Stimulated activated CD8-positive, alpha-beta memory T cell treated with anti-CD3 and anti-CD28 coated beads, Interleukin-4, amount 100 ng/mL, for 1 hour (primary cell): ENCODE measurements at places on chromosomes 7 and 10.

GRCh38 chr10:63114031-63114814, 18.9 kb upstream of the NRBF2 start:
- no peak for DNase-seq

- DNase-seq, result no peak
These were observed 3.3 kb downstream of the SKAP2 start for GRCh38 chr7:26861050-26861449.

GRCh38 chr10:106900016-106900652, 264.4 kb downstream of the SORCS1 start:
- no peak for DNase-seq

DNA sequence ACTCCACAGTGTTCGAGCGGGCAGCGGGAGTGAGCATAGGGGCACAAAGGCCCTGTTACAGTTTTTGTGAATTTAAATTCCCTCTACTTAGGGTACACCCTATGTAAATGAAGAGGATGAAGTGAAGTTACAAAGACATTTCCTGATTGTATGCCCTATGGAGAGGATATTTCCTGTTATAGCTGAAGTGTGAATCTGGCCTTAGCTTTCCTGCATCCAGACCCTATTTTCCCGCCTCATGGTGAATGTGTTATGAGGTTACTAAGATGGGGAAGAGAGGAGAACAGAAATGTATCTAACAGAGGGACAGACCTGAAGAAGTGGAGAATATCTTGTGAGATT, 37.8 kb upstream of the COMMD3 start:
- no peak for DNase-seq

DNA sequence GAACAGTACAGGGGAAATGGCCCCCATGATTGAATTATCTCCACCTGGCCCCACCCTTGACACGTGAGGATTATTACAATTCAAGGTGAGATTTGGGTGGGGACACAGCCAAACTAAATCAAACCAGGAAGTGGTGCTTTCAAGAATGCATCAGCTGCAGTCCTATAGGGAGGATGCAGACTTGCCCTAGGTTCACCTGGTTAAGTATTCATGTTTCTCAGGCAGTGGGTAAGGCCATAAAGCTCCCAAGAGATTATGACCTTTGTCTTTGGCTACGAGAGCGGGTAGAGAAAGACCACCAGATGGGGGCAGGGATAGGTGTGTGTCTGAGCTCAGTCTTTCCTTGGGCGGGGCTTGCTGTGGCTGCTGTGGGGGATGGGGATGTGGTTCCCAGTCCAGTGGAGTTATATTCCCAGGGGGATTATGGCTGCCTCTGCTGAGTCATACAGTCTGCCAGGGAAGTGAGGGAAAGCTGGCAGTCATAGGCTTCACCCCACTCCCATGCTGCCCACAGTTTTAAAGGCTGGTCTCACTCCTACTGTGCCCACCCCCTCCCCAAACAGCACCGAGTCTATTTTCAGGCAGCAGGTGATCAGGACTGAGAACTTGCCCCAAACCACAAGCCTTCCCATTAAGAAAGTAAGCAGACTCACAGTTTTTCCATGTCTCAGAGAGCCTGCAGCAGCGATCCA, 8.4 kb upstream of the R3HCC1L start:
- no peak for DNase-seq

DNA sequence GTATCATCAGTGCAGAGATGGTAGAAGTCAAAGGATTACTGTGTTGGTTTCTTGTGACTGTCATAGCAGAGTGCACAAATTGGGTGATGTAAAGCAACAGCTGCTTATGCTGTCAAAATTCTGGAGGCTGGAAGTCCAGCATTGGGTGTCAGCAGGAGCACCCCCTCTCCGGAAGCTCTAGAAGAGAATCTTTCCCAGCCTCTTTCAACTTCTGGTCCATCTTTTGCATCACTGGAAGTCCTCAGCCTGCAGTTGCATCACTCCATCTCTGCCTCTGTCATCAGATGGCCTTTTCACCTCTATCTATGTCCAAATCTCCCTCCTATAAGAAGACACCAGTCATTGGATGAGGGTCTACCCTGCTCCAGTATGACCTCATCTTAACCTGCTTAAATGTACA, 35.8 kb upstream of the GALNTL5 start:
- no peak for DNase-seq

DNA sequence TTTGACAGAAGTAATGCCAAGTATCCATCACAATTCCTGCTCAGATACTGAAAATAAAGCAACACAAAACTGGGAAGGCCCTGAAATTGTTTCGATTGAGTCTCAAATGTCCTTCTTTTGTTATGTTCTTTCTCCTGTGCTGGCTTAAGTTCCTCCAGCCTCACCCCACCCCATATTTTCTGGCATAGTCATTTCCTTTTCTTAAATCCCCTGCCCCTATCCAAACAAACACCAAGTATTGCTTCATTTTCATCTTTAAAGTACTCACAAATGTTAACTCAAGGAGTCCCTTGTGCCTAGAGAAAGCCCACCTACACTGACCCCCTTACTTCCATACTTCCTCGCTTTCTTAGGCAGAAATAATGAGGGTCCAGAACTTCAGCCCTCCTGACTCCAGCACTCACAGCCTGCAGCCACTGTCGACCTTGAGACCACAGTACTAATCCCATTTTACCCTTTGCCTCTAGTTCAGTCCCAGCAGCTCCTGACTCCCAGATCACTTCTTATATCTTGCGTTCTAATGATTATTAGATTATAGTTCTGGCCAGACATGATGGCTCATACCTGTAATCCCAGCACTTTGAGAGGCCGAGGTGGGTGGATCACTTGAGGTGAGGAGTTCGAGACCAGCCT, 73.2 kb upstream of the ST8SIA6 start:
- DNase-seq, result no peak

GRCh38 chr7:15084368-15084767, 181.8 kb upstream of the DGKB start:
- DNase-seq, result no peak

GRCh38 chr7:149625947-149626392, 128.4 kb upstream of the ZNF746 start:
- no peak for DNase-seq

GRCh38 chr7:2500701-2501100, 18.9 kb upstream of the LFNG start:
- DNase-seq, result no peak

- no peak for DNase-seq
These were observed 458.1 kb downstream of the RPS24 start for GRCh38 chr10:78491812-78492211.
